Choroid plexus epithelial cell (primary cell): ENCODE measurements at places on chromosomes 12 and 14.

DNA sequence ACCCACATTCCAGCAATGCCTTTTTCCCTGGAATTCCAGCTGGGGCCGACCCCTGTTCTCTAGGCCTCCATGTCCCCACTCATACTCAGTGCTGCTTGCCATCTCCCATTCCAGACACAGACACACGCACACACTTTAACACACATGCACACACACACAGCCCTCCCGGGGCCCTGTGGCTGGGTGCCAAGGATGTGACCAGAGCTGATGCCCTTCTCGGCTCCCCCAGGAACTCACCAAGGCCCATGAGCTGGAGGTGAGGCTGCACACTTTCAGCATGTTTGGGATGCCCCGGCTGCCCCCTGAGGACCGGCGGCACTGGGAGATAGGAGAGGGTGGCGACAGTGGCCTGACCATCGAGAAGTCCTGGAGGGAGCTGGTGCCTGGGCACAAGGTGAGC is 4.3 kb downstream of the PLEKHG6 start:
- DNase-seq, result no peak

DNA sequence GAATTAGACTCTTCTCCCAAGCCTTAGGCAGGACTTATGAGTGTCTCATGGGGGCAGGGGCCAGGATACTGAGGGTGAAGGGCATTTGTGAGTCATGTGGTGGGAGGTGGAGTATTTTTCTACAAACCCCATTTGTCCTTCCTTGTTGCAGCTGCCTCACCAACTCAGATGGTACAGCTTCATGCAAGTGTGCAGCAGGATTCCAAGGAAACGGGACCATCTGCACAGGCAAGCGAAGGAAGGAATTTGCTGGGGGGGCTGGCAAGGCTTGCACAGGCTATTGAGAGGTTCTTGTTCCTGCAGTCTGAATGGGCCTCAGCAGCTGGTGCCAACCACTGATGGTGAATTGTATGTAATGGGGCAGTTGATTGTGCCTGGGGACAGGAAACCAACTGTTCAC is 125.1 kb downstream of the STAB2 start:
- DNase-seq, result no peak

- peak; percentile 84 for DNase-seq
Measured at GRCh38 chr12:8860165-8860961, 37.9 kb downstream of the A2ML1 start.

DNA sequence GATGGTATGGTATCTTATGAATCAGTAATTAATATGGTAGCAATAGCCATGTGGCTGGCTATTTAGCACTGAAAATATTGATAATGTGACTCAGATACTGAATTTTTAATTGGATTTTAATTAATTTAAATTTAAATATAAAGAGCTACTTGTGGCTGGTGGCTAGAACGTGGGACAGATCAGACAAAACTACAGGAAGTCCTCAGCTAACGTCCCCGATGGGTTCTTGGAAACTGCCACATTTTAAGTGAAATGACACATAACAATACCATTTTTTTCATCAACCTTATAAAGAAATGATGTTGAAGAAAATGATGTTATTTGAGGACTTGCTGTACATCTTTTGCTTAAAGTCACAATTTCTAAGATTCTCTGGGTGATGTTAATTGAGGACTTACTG is 138.1 kb upstream of the FLRT2 start:
- DNase-seq, result no peak

DNA sequence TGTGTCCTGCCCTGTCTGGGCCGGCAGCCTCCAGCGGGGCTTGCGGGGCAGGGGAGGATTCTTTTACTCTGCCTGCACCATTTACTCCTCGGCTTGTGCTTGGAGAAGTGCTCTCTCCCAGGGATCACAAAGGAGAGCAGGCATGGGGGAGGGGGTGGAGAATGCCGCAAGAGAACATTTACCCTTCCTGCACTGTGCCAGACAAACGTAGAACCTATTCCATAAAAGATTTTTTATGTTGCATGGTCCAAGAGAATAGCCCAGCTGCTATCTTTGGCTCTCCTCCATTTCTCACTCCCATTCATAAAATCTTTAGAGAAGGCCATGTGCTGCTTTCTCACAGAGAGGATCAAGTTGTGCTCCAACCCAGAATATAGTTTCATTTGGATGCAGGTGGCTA is 159.4 kb downstream of the SPTSSA start:
- DNase-seq, result no peak

- DNase-seq, result peak; percentile 0
Measured at GRCh38 chr14:62988967-62989366, 56.3 kb downstream of the KCNH5 start.

- DNase-seq, result no peak
Measured at GRCh38 chr12:22256041-22256441, 78.5 kb downstream of the ST8SIA1 start.

DNA sequence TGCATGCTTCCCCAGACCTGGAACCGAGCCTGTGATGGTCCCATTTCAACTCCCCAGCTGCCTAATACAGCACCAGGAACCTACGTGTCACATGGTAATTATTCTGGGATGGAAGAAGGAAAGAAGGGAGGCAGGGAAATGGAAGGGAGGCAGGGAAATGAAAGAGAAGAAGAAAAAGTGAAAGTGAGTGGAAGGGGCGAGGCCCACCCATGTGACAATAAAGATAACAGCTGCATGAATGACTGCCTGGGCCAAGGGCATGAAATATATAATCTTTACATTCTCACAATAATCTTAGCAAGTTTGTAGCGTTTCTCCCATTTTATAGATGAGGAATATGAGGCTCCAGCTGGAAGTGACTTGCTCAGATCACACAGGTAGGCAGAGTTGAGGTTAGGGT is 245.0 kb upstream of the PWP1 start:
- DNase-seq, result no peak

- no peak for DNase-seq
Measured at GRCh38 chr14:24237463-24237955, 4.8 kb downstream of the GMPR2 start.

- peak; percentile 68 for DNase-seq
Measured at GRCh38 chr12:45379261-45379660, 163.4 kb downstream of the ANO6 start.

- DNase-seq, result peak; percentile 44
Measured at GRCh38 chr12:122031342-122032216, 9.9 kb downstream of the BCL7A start.

- no peak for DNase-seq
Measured at GRCh38 chr12:108906971-108907370, 27.1 kb downstream of the DAO start.

GRCh38 chr14:63705561-63706070 is 22.2 kb downstream of the SGPP1 start:
- DNase-seq, result no peak

GRCh38 chr14:101026341-101026740 is 122.8 kb upstream of the RTL1 start:
- DNase-seq, result no peak

- DNase-seq, result peak; percentile 67
Measured at GRCh38 chr12:90945070-90945649, 9.8 kb downstream of the CCER1 start.

DNA sequence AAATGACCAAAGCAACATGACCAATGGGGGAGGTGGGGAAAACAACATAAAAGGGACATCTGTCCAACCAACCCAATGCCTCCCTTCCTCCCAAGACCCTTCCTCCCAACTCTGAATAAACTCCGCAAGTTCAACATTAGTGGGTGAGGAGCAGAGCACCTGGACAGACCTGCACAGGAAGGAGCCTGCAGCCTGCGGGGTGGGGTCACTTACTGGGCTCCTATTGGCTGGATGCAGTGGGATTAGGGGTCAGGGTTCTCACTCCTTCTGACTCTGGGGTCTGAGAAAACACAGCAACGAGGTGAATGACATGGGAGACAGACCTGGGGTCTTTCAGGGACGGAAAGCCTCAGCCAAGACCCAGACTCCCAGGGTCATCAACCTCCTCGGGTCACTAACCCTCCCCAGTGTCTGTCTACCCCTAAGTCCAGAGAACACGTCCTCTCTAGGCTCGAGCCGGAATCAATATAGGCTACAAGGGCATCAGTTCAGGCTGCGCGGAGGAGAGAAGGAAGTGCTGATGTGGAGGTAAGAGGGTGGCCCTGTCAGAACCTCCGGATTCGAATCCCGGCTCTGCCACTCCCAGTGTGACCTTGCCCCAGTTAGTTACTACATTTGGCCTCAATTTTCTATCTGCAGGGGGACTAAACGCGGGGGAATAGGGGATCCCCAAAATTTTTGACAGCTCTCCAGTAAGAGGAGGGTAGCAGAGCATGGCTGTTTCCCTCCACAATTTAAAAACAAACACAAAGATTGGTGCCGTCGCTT is 860 bp downstream of the NDRG2 start:
- no peak for DNase-seq

- no peak for DNase-seq
Measured at GRCh38 chr12:19387161-19387560, 52.1 kb upstream of the AEBP2 start.

DNA sequence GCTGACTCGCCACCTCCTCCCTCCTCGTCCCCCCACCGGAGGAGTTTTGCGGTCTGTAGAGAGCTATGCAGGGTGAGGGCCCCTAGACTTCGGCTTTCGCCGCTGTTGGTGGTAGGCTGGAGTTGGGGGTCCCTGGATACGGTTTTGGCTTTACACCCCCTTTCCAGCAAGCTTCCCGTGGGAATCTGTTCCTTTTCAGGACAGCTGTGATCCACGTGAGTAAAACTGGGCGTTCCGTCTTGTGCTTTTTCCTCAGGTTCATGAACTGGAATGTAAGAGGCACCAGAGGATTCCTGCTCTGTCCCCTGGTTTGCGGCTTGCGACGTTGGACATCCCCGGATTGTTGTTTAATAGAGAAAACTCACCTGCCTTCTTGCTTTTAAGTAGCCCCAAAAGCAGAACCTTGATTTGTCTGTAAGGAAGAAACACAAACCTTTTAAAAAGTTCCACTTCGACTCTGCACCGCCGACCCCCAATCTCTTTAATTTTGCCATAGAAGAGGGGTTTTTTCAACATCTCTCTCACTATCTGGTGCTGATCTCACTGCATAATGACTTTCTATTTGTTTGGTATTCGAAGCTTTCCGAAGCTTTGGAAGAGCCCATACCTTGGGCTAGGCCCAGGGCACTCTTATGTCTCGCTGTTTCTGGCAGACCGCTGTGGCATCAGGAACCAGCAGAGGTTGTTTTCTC is 490 bp downstream of the PRORP start:
- DNase-seq, result peak; percentile 74

DNA sequence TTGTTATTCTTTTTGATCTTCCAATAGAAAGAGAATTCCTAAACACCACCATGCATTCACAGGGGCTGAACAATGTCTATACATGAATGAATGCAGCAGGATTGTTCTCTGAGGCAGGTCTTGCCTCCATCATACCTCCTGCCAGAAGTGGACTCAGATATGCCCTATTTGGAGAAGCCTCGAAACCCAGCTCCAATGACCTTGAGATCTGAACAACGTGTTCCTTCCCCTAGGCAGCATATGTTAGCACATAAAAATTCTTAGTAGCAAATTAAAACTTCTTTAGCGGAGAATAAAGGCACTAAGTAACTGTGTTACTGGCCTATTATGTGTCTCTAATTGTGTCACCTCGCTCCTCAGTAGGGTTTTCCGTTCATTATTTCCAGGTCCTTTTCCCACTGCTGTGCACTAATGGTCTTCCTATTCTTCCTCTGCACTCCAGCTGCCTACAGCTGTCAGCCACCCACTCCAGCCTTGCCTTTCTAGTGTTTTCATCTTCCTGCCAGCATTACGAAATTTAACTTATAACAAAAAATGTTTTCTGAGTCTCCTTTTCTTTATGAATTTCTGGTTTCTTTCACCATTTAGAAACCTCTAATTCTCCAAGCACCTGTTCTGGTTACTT is 62.6 kb upstream of the IGF1 start:
- DNase-seq, result no peak

GRCh38 chr12:111494676-111495075 is 89.0 kb downstream of the SH2B3 start:
- DNase-seq, result no peak

GRCh38 chr14:46279776-46280175 is 371.8 kb downstream of the RPL10L start:
- no peak for DNase-seq

- no peak for DNase-seq
Measured at GRCh38 chr14:41549282-41549681, 57.4 kb upstream of the LRFN5 start.

DNA sequence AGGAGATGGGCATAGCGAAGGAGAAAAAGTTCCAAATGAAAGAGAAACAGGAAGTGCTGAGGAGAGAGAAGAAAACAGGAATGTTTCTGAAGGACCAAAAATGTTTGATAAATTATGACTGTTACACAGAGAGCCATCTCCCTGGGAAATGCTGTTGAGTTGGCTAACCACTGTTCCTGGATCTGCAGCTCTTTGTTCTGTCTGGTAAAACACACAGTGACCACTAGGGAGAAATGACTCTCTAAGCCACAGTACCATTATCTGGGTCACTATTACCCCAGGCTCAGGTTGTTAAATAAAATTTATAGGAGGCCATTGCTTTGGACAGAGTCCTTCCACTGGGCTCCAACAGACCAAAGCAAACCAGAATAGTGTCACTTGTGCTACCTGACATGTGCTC is 219.3 kb downstream of the CRADD start:
- peak; percentile 19 for DNase-seq

- peak; percentile 75 for DNase-seq
Measured at GRCh38 chr14:32710731-32711680, 227.7 kb upstream of the NPAS3 start.

DNA sequence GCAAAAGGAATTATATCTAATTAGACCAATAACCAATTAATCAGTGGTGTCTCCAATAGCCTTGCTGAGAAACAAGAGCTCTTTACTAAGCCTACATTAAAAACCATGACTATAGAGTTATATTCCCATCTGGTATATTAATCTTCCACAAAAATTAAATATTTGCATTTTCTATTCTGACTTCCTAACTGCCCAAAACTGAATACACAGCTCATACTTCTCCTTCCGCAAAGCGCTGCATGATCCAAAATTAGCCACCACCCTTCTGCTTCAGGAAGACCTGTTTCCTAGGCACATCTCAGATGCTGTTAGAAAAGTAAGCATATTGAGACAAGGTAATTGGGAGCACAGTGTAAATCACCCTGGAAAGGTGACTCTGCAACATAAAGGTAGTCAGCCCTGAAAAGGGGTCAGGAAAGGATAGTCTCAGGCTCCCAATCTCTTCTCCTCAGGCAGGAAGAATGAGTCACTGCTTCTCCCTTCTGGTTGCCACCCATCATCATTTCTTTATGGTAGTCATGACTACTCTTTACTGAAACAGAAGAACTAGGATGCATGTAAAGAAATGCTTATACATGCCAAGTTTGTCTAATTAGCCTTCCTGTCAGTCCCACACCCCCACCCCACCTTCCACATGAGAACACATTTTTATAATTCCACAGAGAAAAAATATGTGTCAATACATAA is 54.3 kb downstream of the PLCZ1 start:
- DNase-seq, result peak; percentile 45
